ENCODE measurements at places on chromosomes 5 and 9.

- H3K36me3 ChIP-seq = no peaks in the 10 kb centered on the region
- H3K27ac ChIP-seq = no peak overlapping the region
- H3K4me3 ChIP-seq = no peak overlapping the region
- H3K4me1 ChIP-seq = no peaks in the 10 kb centered on the region
- DNase-seq = no peak
Measured at GRCh38 chr5:77906806-77907205, 130.7 kb upstream of the TBCA start.

GRCh38 chr9:99822109-99822805 is 572 bp downstream of the NR4A3 start:
- peak overlapping the region; percentile 76 for H3K4me3 ChIP-seq
- peaks cover 51% of the 10 kb centered on the region for H3K4me1 ChIP-seq
- DNase-seq = no peak
- H3K36me3 ChIP-seq = no peaks in the 10 kb centered on the region

DNA sequence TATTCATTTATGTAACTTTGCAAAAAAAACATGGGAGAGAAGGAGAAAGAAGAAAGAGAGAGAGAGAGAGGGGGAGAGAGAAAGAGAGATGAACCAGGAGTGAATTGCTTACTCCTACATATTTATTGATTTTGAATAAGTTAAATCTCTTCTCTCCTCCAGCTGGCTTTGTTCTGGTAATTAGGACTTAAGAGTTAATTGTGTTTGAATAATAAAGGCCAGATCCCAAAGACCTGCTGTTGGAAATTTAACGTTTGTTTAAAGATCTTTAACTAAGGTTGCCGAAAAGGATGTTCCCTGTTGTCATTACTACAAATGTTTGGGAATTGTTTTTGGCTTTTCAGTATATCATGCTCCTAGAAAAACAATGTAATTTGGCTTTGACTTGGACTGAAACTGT is 473.0 kb downstream of the TUSC1 start:
- H3K4me3 ChIP-seq = no peak overlapping the region
- H3K36me3 ChIP-seq = no peaks in the 10 kb centered on the region
- H3K27ac ChIP-seq = no peak overlapping the region
- no peaks in the 10 kb centered on the region for H3K27me3 ChIP-seq
- no peak for DNase-seq

- no peak for DNase-seq
- no peak overlapping the region for H3K4me3 ChIP-seq
- no peaks in the 10 kb centered on the region for H3K4me1 ChIP-seq
Measured at GRCh38 chr5:155416765-155417164, 403.2 kb downstream of the KIF4B start.

GRCh38 chr9:89844535-89844934 is 239.7 kb downstream of the GADD45G start:
- no peak for DNase-seq
- peaks cover 30% of the 10 kb centered on the region for H3K4me1 ChIP-seq
- H3K27me3 ChIP-seq = no peaks in the 10 kb centered on the region
- no peak overlapping the region for H3K27ac ChIP-seq
- no peaks in the 10 kb centered on the region for H3K36me3 ChIP-seq

DNA sequence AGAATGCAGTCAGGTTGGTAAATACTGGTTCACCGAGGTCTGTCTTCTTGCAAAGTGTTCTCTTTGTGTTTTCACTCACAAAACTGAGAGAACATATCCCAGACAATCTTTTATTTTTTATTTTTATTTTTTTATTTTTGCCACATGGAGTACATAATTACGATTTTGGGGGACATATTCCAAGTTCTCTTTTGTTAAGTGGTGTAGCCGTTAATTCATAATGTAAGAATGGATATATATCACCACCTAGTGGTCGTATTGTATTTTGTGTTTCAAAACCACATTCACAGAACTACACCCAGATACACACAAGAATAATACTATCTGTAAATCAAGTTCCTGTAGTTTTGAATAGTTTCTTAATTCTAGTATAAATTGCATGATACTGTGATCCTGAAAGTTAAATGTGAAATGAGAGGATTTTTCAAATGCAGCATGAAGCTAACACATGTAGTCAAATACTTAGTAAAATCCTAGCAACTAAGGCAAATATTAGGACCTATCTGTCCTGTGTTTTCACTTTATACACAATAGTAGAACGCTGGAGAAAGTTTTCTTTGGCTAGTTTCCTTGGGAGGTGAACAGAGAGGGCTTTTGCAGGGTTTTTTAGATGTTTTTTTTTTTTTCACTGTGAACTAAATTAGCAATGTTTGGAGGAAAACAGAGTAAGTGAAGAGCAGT is 92.7 kb downstream of the VCAN start:
- peaks cover 3% of the 10 kb centered on the region for H3K4me1 ChIP-seq
- no peak overlapping the region for H3K4me3 ChIP-seq
- peak; percentile 36 for DNase-seq
- H3K36me3 ChIP-seq = peaks cover 2% of the 10 kb centered on the region
- H3K27me3 ChIP-seq = peaks cover 3% of the 10 kb centered on the region
- no peak overlapping the region for H3K27ac ChIP-seq
